ENCODE measurements at places on chromosomes 6 and 20.

- no peak for DNase-seq
- H3K36me3 ChIP-seq = no peaks in the 10 kb centered on the region
- H3K27me3 ChIP-seq = no peaks in the 10 kb centered on the region
- H3K4me3 ChIP-seq = no peak overlapping the region
Observed at GRCh38 chr6:81769824-81770223, 17.3 kb upstream of the TENT5A start.

- no peak overlapping the region for H3K4me3 ChIP-seq
- peaks cover 61% of the 10 kb centered on the region for H3K27me3 ChIP-seq
- peaks cover 5% of the 10 kb centered on the region for H3K4me1 ChIP-seq
- no peaks in the 10 kb centered on the region for H3K36me3 ChIP-seq
Observed at GRCh38 chr6:29656157-29656556, 735 bp upstream of the MOG start.

- H3K4me1 ChIP-seq = peaks cover 60% of the 10 kb centered on the region
- no peak for DNase-seq
- no peaks in the 10 kb centered on the region for H3K27me3 ChIP-seq
Observed at GRCh38 chr20:63976980-63977738, 2.3 kb downstream of the SAMD10 start.

- H3K27me3 ChIP-seq = no peaks in the 10 kb centered on the region
- peaks cover 23% of the 10 kb centered on the region for H3K36me3 ChIP-seq
- H3K4me3 ChIP-seq = peak overlapping the region; percentile 62
- H3K27ac ChIP-seq = peak overlapping the region; percentile 92
Observed at GRCh38 chr6:52394251-52394666, 25.9 kb upstream of the EFHC1 start.

- H3K36me3 ChIP-seq = no peaks in the 10 kb centered on the region
- H3K4me3 ChIP-seq = no peak overlapping the region
- peaks cover 28% of the 10 kb centered on the region for H3K27me3 ChIP-seq
- no peak overlapping the region for H3K27ac ChIP-seq
- H3K4me1 ChIP-seq = no peaks in the 10 kb centered on the region
Observed at GRCh38 chr6:141587482-141588266, 545.1 kb upstream of the GJE1 start.

- H3K27ac ChIP-seq = no peak overlapping the region
- DNase-seq = no peak
- peaks cover 9% of the 10 kb centered on the region for H3K4me1 ChIP-seq
- no peak overlapping the region for H3K4me3 ChIP-seq
- peaks cover 10% of the 10 kb centered on the region for H3K36me3 ChIP-seq
Observed at GRCh38 chr6:31763619-31763940, 1.1 kb downstream of the SAPCD1 start.

- peak within 1 kb of the TSS; percentile 59 for H3K4me3 ChIP-seq
- H3K4me1 ChIP-seq = peaks cover 12% of the 10 kb centered on the region
- H3K27ac ChIP-seq = peak within 1 kb of the TSS; percentile 5
- no peak for DNase-seq
- H3K27me3 ChIP-seq = peaks cover 82% of the 10 kb centered on the region
Observed at GRCh38 chr20:37902504-37903313, at the start of gene VSTM2L. Gene VSTM2L (plus strand): TSS chr20:37903127. CDS start chr20:37903351, 224 bp downstream.

DNA sequence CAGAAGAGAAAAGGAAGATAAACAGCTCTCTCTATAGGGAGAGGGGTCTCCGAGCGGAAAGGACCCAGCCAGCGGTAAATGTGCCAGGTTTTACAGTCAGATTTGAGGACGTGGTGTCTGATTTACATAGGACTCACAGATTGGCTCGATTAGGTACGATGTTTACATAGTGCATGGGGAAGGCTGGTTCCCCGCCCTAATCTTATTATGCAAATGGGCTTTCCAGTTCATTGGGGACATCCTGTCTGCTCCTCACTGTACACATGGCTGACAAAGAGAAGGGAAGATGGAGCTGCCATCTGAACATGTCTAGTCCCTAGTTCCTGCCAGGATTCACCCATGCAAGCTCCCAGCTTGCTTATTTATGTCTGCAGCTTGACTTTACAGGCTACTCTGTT, 119.9 kb downstream of the RNF144B start:
- no peak for DNase-seq
- H3K27ac ChIP-seq = no peak overlapping the region
- peaks cover 5% of the 10 kb centered on the region for H3K4me1 ChIP-seq
- H3K27me3 ChIP-seq = peaks cover 19% of the 10 kb centered on the region

DNA sequence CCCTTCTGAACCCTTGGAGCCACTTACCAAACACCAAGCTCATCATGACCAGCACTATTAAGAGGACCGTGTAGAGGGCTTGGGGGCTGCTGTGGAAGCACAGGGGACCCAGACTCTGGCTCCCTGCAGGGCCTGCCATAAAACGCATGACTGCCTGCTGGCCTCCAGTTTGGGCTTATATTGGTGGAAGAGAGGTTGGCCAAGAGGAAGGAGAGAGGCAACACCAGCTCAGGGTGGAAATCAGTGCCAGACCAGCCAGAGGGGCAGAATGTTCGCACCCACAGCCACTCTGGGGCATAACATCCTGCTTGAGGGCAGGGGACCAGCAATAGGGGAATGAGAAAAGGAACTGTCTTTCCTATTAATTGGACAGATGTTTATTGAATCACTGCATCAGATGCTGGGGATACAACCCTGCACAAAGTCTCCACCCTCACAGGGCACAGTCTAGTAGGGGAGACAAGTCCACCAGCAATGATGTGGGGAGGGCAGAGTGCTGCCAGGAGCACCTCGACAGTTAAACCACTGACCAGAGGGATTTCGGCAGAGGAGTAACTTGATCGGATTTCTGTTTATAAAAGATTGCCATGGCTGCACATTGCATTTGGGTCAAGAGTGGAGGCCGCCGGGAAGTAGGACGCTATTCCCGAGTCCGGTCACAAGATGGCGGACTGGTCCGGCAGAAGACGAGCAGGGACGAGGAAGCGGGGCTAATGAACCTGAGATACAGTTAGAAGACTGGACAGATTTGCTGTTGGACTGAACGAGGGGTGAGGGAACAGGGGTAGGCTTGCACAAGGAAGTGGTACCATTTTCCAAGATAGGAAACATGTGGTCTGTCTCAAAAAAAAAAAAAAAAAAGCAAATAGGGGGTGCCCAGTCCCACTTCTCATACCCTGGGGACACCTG, at the start of gene LY6G5C:
Gene LY6G5C (minus strand): TSS at position 842 of the 909 bp plus-strand sequence. CDS start 694 bp downstream, at position 148.
- H3K27ac ChIP-seq = peak within 1 kb of the TSS; percentile 86
- peak within 1 kb of the TSS; percentile 88 for H3K4me3 ChIP-seq
- peaks cover 5% of the 10 kb centered on the region for H3K36me3 ChIP-seq
- peaks cover 23% of the 10 kb centered on the region for H3K4me1 ChIP-seq
- peak; percentile 37 for DNase-seq

- H3K36me3 ChIP-seq = peaks cover 3% of the 10 kb centered on the region
- DNase-seq = no peak
- no peak overlapping the region for H3K4me3 ChIP-seq
- no peaks in the 10 kb centered on the region for H3K27me3 ChIP-seq
- H3K4me1 ChIP-seq = peaks cover 19% of the 10 kb centered on the region
Observed at GRCh38 chr20:8190043-8190880, 58.2 kb downstream of the PLCB1 start.

- H3K36me3 ChIP-seq = no peaks in the 10 kb centered on the region
- no peak overlapping the region for H3K27ac ChIP-seq
- H3K4me1 ChIP-seq = no peaks in the 10 kb centered on the region
Observed at GRCh38 chr6:126180585-126180984, 159.3 kb upstream of the CENPW start.

DNA sequence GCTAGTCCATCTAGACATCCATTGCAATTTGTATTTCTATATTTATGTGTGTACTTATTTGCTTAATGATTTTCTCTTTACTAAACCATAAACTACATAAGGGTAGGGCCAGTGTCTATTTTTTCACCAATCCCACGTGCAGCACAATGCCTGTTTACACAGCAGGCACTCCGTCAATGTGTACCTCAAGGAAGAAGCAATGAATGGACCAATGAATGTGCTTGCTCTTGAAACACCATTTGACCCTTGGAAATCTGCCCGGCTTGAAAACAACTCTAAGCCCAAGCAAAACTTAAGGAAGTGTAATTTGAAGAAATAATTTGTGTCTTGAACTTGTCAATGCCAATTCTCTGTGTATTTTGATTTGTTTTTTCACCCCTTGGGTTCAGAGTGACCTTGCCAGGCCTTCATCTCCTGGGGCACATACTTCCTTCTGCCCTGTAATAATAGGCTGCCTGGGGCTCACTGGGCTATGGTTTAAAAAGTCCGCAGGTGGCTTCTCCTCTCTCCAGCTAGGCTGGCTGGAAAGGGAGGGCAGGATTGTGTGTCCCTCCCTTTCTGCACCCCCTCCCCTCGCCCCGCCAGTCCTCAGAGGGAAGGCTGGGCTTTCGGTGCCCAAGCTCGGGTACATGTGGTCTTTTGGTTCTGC, 140.8 kb upstream of the ARMC2 start:
- H3K27ac ChIP-seq = no peak overlapping the region
- no peak for DNase-seq
- no peaks in the 10 kb centered on the region for H3K4me1 ChIP-seq
- H3K36me3 ChIP-seq = peaks cover 2% of the 10 kb centered on the region
- no peak overlapping the region for H3K4me3 ChIP-seq

- H3K27me3 ChIP-seq = no peaks in the 10 kb centered on the region
- no peak overlapping the region for H3K4me3 ChIP-seq
- no peak overlapping the region for H3K27ac ChIP-seq
- no peak for DNase-seq
Observed at GRCh38 chr6:44712353-44713111, 325.0 kb downstream of the CDC5L start.

- H3K27ac ChIP-seq = peak overlapping the region; percentile 83
- peak overlapping the region; percentile 63 for H3K4me3 ChIP-seq
- H3K4me1 ChIP-seq = peaks cover 51% of the 10 kb centered on the region
- DNase-seq = peak; percentile 51
- no peaks in the 10 kb centered on the region for H3K27me3 ChIP-seq
Observed at GRCh38 chr6:12060780-12061609, 48.9 kb downstream of the HIVEP1 start.

DNA sequence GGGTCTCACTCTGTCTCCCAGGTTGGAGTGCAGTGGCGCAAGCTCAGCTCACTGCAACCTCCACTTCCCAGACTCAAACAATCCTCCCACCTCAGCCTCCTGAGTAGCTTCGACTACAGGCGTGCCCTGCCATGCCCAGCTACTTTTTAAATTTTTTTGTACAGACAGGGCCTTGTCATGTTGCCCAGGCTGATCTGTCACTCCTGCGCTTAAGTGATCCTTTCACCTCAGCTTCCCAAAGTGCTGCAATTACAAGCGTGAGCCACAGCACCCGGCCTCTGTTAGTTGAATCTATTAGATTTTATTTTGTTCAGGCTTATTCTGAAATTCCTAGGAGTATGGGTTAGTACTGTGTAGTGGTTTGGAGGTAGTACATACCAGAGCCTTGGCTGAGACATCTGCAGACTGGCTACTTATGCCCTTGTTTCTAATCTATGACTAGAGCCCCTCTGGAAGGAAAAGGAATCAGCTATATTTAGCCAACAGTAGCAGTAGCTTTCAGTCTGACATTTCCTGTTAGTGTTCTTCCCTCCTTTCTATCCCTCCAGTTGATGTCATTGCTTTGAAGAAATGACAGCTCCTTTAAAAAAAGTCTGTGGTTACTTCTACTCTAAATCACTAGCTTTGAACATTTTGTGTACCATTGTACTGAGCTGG, 74.4 kb downstream of the ITCH start:
- H3K36me3 ChIP-seq = peaks cover 41% of the 10 kb centered on the region
- no peak for DNase-seq
- no peak overlapping the region for H3K27ac ChIP-seq
- H3K4me1 ChIP-seq = peaks cover 16% of the 10 kb centered on the region

GRCh38 chr6:14365393-14365792, 247.8 kb downstream of the CD83 start:
- H3K4me3 ChIP-seq = no peak overlapping the region
- no peak for DNase-seq
- H3K4me1 ChIP-seq = no peaks in the 10 kb centered on the region
- H3K27me3 ChIP-seq = peaks cover 10% of the 10 kb centered on the region
- H3K27ac ChIP-seq = no peak overlapping the region

GRCh38 chr20:46402331-46402811, 4.0 kb downstream of the ELMO2 start:
- peak overlapping the region; percentile 80 for H3K27ac ChIP-seq
- no peaks in the 10 kb centered on the region for H3K27me3 ChIP-seq
- DNase-seq = no peak
- H3K36me3 ChIP-seq = peaks cover 28% of the 10 kb centered on the region
